Kidney tubule cell (primary cell): ENCODE measurements at places on chromosomes 3 and 15.
A peak's percentile ranks its signal among the peaks of the same experiment; 100 is the strongest.

- no peak for DNase-seq
Observed at GRCh38 chr15:61796056-61796455, 264.2 kb downstream of the VPS13C start.

- DNase-seq: peak; percentile 99
Observed at GRCh38 chr15:57485869-57486268, 105.8 kb upstream of the MYZAP start.

- DNase-seq: no peak
Observed at GRCh38 chr3:168364967-168365366, 269.2 kb upstream of the GOLIM4 start.

- no peak for DNase-seq
Observed at GRCh38 chr3:124174910-124175874, 183.3 kb upstream of the ROPN1 start.

GRCh38 chr3:183324083-183324482, 71.0 kb downstream of the B3GNT5 start:
- no peak for DNase-seq

GRCh38 chr3:152209776-152210175, 59.0 kb upstream of the MBNL1 start:
- DNase-seq: no peak

DNA sequence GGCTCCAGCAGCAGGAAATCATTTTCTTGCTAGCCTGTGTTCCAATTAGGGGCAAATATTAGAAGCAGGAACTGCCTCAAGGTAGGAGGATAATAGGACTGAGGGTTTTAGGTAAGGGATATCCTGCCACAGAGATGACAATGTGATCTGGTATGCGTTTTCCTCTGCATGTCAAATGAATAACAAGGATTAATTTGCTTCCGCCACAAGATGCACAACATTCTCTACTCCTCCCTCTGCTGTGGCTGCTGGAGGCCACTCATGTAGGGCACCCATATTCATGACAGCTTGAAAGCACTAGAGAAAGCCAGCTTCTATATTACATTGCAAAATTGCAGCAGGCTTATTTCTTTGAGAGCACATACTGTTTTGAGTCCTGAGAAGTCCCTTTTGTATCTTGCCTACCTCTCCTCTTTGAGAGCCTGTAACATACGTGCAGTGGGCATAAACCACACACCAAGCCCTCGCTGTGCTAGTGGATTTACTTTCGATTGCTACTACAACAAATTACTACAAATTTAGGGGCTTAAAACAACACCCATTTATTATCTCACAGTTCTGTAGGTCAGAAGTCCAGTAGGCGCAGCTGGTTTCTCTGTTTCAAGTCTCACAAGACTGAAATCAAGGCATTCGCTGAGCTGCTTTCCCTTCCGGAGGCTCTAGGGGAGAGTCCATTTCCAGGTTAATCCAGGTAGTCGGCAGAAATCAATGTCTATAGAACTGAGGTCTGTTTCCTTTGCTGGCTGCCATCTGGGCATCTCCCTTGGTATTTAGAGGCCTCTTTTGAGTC, 5.9 kb upstream of the CD47 start:
- peak; percentile 47 for DNase-seq

GRCh38 chr3:134699141-134699711, 48.4 kb upstream of the KY start:
- no peak for DNase-seq
